ENCODE measurements at places on chromosomes 1 and 21.

DNA sequence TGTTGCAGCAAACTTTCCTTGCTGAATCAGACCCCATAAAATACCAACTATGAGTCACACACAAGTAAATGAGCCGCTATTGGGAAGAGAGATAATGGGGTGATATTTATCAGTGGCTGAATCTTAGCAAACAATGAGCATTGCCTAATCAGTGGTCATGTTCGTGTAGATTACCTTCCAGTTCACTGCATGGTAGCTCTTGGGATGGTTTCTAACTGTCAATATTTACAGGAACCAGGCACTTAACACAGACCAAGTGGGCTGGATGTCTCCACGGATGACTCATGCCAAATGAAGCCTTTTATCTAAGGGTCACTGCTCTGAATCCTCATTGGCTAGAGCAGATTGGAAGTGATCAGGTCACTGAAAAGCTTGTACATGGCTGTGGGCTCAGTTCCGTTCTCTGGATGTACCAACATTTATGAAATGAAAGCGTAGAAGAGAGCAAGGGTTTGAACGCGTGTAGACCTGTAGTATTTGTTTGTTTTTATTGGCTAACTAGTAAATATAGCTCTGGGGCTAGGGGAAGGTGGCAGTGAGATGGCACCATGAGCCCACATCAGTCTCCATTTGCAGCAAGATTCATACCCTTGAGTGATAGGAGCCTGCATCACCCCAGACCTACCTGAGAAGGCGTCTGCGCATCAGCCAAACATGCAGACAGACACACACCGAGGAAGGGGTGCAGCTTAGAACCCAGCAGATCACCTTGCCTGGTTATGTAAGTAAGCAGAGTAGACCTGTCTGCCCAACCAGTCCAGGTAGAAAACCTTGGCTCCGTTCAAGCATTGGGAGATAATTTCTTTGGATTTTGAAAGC, 153.3 kb downstream of the TOMM20 start:
- peak; percentile 63 for DNase-seq

- DNase-seq: no peak
These were observed 2.0 kb upstream of the TMPRSS3 start for GRCh38 chr21:42397746-42398394.

GRCh38 chr1:87979079-87979478, 650.4 kb downstream of the LMO4 start:
- DNase-seq: no peak

GRCh38 chr1:202565890-202566602, 144.2 kb downstream of the SYT2 start:
- no peak for DNase-seq

GRCh38 chr1:117928881-117929342, 509 bp downstream of the GDAP2 start:
- DNase-seq: peak; percentile 52

DNA sequence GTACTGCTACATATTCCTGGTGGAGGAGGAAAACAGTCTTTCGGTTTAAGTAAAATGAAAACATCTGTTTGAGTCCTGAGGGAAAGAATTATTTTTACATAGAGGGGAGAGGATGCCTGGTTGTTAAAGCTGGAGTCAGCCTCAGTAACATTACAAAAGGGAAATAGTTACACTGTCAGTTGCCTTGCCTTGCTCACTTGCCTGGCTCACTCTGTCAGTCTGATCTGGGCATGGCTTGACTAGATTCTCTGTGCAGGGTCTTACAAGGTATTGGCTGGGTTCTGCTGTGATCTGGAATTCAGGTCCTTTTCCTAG, 8.4 kb upstream of the UBE2U start:
- no peak for DNase-seq

GRCh38 chr1:106986603-106987002, 69.9 kb upstream of the PRMT6 start:
- no peak for DNase-seq

DNA sequence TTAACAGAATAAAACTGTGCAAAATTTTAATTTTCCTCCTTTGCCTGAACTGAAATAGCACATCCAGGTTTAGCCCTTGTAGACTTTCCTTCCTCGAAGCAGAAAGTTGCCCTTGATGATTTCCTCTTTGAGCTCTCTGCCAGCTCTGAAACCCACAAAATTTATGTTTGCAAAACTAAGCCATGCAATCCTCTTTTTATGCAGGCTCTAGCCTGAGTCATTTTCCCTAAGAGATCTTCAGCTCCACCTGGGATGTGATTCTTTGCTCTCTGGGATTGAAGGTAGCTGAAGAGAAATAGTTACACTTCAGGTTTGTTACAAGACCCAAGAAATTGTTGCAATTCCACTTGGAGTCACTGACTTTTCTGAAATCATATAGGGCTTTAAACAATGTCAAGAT, 1.4 kb upstream of the F3 start:
- DNase-seq: no peak

- no peak for DNase-seq
These were observed 20.9 kb upstream of the C2CD2 start for GRCh38 chr21:41974752-41975053.

DNA sequence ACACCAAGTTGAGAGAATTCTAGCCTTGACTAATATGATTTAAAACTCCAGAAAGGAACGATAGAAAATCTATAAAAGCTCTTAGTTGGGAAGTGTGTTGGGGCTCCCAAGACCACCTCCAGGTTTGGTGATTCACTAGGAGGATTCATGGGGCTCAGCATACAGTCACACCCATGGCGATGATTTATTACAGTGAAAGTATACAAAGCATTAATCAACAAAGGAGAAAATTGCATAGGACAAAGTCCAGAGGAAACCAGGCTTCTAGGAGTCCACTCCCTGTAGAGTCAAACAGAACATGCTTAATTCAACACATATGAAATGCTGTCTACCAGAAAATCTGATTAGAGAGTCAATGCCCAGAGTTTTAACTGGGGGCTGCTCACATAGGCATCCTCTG, 4.8 kb downstream of the CDCA8 start:
- no peak for DNase-seq

All from CD4-positive, alpha-beta T cell treated with Interleukin-1 beta for 1 hour (primary cell).